ENCODE measurements at places on chromosomes 13 and 19. TPM values are rescaled to one million over a fixed set of nuclear protein-coding genes. Genes with fewer than 3 reads are reported as not detected.

The KIR2DL3 gene
- not detected for total RNA-seq

The TEAD2 gene
- 49.7 TPM for total RNA-seq

The ZNF844 gene
- total RNA-seq: 4.1 TPM

DNA sequence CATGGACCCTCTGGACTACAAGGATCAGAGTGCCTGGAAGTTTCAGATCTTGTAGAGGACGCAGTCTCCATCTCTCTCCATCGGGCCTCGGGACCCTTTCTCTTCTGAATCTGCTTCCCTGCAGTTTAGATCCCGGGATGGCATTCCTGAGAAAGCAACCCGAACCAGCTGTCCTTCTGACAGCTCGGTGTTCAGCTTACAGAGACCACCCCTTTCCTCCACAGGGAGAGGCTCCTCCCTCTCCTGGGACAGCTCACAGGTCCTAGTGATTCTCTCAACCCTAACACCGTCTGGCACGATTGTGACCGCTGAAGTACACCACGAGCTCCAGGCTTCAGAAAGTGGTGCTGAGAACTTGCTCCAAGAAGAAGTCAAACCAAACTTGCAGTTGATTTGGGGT lies 18.2 kb downstream of the CRX start:
- no peak for DNase-seq

The LYPD5 gene
- total RNA-seq: 0.63 TPM

DNA sequence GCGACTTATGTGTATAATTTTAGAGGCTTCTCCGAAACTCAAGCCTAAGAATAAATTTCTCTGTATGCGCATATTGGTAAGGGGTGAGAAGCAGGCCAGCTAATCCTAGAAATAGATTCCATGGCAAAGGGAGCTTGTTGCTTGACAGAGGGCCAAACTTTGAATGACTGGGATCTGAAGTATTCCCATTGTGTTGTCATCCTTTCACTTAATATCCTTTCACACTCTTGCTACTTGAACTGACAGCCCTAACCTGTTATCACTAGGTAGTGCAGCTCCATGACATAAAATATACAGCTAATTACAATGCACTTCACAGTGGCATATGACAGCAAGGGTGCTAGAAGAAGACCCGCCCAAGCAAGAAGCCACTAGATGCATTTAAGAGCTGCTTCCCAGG lies 309.8 kb downstream of the OXGR1 start:
- DNase-seq: no peak

The KASH5 gene
- not detected for total RNA-seq

GRCh38 chr19:30882411-30883005 lies 466.7 kb downstream of the TSHZ3 start:
- no peak for DNase-seq

GRCh38 chr19:19758164-19758563 lies 25.3 kb upstream of the ZNF14 start:
- no peak for DNase-seq

The SPC24 gene
- 2.5 TPM for total RNA-seq

DNA sequence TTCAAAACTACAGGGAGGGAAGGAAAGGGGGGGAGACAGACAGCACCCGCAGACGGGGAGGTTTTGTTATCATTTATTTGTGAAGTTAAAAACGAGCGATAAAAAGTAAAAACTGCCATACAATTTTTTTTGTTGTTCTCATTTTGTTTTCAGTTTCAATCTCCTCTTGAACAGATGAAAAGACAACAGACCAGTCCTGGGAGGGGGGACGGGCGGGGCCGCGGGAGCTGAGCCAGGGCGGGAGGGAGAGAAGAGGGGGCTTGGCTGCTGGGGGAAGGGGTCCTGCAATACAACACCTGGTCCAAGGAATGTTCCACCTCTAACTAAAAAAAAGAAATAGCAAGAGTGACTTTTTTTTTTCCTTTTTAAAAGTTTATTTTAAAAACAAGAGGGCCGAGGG lies 11.3 kb downstream of the KHSRP start:
- DNase-seq: no peak

The ACP7 gene
- 0.33 TPM for total RNA-seq

GRCh38 chr19:13841962-13842290 lies 35.0 kb upstream of the NANOS3 start:
- no peak for DNase-seq

The TLE2 gene
- 9.4 TPM for total RNA-seq

DNA sequence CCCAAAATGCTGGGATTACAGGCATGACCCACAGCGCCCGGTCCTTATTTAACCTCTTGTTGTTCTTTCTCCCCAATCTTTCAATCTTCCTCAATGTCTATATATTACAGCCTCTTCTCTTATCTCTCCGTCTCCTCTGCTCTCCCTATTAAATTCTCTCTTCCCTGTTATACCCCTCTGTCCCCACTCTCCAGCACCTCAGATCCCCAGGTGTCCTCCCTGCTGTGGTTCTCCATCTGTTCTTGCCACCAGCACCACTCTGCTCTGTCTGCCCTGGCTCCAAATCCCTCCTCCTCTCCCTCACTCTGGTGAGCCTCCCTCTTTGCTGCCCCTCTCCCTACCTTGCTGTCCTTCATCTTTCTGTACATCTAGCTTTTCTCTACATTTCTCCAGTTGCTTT lies 1.1 kb downstream of the ZNF600 start:
- no peak for DNase-seq

- no peak for DNase-seq
These were observed 147.2 kb upstream of the KLHL1 start for GRCh38 chr13:70255406-70255991.
